ENCODE measurements at places on chromosomes 2 and 18.

- DNase-seq, result no peak
Observed at GRCh38 chr2:207950063-207950760, 75.1 kb downstream of the PLEKHM3 start.

GRCh38 chr2:25219621-25220020 is 51.2 kb upstream of the POMC start:
- no peak for DNase-seq

DNA sequence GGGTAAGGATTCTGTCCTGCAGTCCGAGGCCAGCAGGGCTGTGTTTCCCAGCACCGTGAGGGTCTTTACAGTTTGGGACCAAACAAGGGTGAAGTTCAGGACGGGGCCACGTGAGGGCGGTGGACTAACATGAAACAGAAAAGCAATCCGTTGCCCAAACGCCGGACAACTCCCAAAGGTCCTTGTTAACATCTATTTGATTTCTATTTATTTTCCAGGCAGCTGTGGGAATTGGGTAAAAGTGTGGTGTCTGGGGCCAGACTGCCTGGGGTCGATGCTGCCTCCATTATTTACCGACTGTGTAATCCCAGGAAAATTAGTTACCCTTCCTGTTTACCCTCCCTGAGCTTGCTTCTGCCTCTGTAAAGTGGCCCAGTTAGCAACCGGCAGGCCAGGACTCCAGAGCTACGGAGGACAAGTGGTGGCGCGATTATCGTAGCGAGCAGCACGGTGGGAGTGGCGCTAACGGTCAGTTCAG is 66.3 kb upstream of the TCF7L1 start:
- DNase-seq, result no peak

DNA sequence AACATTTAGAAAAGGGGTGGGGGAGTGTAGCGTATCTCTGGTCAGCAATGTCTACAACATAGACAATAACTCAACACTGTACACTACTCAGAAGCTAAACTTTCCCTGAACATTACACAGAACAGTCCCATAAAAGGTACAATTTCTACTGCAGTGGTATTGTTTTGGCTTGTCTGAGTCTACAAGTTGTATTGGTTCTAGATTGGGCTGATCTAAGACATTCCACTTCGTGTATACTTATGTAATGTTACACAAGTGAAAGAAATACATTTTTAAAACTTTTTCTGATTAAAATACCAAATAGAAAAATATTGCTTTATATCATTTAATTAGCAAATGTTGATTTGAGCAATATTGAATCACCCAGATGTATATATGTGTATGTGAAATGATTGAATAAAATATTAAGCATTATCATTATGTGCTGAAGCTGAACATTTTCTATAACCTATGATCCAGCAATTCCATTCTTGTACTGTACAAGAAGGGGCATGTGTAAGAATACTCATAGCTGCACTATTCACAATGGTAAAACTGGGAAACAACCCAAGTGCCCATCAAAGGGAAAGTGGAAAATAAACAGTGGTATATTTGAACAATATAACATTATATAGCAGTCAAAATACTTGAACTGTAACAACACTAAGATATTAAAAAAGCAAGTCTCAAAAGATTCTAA is 52.4 kb downstream of the VSNL1 start:
- DNase-seq, result no peak

- no peak for DNase-seq
Observed at GRCh38 chr2:12284037-12284436, 432.7 kb upstream of the TRIB2 start.

- DNase-seq, result no peak
Observed at GRCh38 chr2:11750422-11750821, 4.0 kb downstream of the LPIN1 start.

DNA sequence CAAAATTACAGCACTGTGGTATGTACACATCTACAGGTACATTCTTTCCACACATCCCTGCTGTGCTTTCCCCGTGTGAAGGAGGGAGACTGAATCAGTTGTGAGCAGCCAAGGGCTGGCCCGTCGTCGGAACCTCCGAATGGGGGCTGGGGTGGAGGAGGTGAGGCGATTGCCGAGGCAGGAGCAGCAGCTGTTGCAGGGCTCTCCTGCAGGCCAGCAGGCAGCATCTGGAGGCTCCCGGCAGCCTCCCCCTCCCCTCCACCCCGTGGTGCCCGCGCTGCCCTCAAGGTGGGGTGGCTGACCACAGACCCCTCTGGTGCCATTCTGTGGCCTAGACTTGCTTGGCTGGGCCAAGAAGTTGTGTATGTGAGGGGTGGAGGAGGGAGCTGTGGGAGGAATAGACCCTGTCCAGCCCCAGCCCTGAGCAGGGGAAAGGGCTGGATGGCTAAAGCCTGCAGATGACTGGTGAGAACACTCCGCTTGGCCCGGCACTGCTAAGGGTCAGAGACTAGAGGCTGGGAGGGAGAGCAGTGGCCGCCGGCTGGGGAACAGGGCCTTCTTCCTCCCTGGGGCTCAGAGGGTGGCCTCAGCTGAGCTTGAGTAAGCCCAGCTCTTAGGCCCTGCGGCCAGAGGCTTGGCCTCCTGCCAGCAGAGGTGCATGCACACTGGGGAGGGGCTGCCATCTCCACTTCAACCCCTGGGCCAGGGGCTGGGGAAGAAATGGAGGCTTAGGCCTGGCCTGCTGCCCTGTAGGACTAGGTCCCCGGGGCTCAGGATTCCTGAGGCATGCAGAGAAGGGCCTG is 7.6 kb downstream of the STAMBP start:
- DNase-seq, result no peak
